ENCODE measurements at places on chromosomes 5 and 9.

GRCh38 chr5:135225856-135226560, 173.0 kb downstream of the MACROH2A1 start:
- no peak for DNase-seq

GRCh38 chr5:163917747-163918146, 412.3 kb downstream of the MAT2B start:
- no peak for DNase-seq

- no peak for DNase-seq
Observed at GRCh38 chr9:3912280-3912679, 386.5 kb upstream of the RFX3 start.

GRCh38 chr5:67549947-67550346, 353.3 kb upstream of the CD180 start:
- no peak for DNase-seq

- DNase-seq, result no peak
Observed at GRCh38 chr9:34386656-34387055, 10.0 kb upstream of the MYORG start.

- no peak for DNase-seq
Observed at GRCh38 chr5:167965710-167966109, 325.7 kb upstream of the WWC1 start.

DNA sequence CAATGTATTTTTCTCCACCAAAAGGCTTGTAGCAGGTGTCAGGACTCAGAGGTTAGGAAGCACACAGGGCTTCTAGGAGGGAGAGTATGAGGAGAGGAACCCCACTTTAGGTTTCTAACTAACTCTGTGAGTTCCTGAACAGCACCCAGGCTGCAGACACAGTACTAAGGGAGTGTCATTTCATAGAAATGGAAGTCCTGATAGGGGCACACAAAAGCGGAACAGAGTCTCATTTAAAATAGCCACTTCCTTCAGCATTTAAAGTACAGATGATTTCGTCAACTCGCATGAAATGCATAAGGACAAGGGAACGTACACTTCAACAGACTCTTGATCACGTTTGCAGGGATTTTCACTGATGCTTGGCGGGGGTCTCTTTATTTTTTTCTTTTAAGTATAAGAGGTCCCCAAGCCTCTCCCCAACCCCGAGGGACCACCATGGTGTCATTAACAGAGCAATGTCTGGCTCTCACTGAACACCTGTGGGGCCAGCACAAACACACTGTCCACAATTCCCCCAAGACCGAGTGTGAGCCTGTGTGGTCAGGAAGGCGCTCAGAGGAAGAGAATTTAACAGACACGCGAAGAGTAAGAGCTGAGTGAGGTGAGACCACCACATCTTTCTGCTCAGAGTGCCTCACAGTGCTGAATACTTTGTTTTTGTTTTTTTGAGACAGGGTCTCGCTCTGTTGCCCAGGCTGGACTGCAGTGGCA, 82.3 kb downstream of the SECISBP2 start:
- DNase-seq, result peak; percentile 81

GRCh38 chr9:75962013-75962661, 71.7 kb downstream of the PCSK5 start:
- no peak for DNase-seq

Data from OCI-M1 (cell line).